AG09309 (cell line): ENCODE measurements at places on chromosomes 16 and 17.

DNA sequence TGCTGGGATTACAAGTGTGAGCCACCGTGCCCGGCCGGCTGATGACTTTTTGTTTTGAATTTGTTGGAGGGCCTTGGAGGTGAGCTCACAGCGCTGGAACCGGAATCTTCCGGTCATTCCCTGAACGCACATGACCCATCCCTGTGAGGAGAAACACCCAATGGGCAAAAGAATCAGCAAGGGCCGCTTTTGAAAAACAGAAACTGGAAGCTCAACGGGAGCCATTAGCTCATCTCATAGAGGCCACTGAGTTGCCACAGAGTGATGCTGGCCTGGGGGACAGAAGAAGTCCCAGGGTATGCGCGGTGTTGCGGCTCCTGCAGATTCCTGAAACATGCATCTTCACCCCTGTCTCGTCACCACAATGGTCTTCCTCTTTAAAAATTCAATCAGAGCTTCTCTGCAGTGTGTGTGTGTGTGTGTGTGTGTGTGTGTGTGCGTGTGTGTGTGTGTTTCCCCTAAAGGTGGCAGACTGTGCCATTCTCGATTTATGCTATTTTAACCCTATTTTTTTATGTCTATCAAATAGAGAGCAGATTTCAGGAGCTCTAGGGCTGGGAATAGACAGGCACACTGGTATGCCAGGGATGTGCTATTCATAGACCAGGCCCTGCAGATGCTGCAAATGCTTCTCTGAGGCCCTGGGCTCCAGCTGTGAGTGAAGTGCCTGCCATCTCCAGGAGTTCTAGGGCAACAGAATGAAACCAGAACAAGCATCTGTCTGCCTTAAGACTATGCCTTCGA is 68.3 kb downstream of the MARCHF10 start:
- DNase-seq, result peak; percentile 47

DNA sequence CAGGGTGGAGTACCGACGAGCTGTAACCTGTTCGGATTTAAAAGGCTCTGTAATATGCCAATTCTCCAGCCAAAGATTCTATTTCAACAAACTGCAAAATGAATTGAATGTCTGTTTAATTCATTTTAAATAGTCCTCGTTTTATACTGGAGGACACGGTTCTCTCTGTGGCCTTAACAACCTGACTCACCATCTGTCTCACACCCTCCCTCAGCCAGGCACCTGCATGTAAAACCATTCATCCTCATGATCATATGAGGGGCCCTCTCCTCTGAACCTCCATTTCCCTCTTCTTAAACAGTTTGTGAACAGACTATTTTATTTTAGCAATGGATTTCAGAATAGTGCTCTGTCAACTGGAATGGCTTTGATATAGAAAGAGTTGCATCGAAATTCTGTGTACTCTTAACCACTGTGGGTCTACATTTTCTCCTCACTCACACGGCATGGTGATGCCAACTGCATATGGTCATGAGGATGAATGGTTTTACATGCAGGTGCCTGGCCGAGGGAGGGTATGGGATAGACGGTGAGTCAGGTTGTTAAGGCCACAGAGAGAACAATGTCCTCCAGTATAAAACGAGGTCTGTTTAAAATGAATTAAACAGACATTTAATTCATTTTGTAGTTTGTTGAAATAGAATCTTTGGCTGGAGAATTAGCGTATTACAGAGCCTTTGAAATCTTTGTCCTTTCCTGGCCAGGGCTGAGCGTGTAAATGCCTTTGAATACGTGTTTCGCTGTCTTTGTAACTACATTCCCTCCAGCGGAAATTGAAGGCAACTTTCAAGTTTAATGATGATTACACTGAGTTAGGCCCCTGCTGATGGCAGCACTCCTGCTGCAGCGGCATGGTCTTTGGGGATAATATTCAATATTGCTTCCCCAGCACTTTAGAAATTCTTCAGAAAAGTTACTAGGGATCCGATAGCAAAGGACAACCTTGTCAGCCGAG is 329.6 kb downstream of the SNX29 start:
- no peak for DNase-seq

- no peak for DNase-seq
Measured at GRCh38 chr16:2428784-2429033, 538 bp upstream of the CCNF start.

DNA sequence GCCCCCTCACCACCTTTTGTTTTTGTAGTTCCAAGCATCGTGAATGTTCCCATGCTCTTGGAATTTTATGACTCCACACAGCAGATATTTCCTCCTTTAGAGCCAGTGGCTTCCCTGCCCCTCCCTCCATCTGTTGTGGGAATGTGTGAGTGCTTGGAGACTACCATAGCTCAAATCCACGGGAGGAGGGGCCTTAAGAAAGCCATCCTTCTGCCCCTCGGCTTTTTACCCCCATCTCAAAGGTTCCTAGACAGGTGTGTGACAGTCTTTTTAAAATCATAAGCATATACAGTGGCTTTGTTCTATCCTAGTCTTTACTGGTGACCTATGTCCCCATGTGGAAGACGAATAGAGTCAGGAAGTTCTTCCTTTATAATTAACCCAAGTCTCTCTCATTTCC is 47.2 kb downstream of the YPEL2 start:
- peak; percentile 42 for DNase-seq

DNA sequence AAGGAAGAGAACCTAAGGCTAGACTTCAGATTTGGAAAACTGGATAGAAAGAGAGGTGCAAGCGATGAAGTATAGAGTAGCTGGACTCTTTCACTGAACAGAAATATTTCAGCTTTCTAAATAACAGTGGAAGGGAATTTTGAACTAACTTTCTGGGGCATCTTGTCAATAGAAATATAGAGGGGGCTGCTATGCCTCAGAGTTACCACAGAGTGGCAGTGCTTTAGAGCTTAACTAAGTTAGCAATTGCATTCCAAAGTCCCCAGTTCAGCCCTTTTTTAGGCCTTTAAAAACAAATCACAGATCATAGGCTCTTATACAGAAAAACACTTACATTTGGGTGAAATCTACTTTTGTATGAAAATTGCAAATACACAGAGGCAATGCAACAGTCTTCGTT is 154.2 kb upstream of the CDH8 start:
- no peak for DNase-seq

- DNase-seq, result no peak
Measured at GRCh38 chr17:40945414-40945813, 8.0 kb upstream of the KRT23 start.

DNA sequence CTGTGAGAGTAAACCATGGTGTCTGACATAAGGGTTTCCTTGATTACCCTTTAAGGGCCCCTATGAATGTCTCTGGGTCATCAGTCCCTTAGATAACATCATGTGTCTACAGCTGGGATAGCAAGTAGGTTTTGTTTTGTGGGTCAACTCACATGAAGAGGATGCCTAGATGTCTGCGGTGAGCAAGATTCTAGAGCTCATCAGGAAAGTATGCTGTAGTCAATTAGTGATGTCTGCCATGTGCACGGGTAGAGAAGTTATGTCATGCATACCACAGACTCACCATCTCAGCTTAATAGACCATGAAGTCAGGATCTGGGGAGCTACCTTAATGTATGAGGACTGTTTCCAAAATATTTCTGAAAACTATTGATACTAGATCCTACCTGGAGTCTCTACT is 57.5 kb downstream of the CDH13 start:
- DNase-seq, result no peak

GRCh38 chr16:35391328-35391727 is 1931.9 kb downstream of the TP53TG3F start:
- peak; percentile 3 for DNase-seq

DNA sequence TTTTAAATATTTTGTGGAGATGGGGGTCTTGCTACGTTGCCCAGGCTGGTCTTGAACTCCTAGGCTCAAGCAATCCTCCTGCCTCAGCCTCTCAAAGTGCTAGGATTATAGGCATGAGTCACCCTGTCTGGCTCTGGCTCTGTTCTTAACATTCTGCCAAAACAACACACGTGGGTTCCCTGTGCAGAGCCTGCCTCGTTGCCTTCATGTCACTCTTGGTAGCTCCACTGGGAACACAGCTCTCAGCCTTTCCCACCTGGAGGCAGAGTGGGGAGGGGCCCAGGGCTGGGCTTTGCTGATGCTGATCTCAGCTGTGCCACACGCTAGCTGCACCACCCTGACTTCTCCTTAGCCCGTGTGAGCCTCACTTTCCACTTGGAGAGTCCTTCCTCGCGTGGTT is 19.3 kb downstream of the CRISPLD2 start:
- DNase-seq, result no peak

DNA sequence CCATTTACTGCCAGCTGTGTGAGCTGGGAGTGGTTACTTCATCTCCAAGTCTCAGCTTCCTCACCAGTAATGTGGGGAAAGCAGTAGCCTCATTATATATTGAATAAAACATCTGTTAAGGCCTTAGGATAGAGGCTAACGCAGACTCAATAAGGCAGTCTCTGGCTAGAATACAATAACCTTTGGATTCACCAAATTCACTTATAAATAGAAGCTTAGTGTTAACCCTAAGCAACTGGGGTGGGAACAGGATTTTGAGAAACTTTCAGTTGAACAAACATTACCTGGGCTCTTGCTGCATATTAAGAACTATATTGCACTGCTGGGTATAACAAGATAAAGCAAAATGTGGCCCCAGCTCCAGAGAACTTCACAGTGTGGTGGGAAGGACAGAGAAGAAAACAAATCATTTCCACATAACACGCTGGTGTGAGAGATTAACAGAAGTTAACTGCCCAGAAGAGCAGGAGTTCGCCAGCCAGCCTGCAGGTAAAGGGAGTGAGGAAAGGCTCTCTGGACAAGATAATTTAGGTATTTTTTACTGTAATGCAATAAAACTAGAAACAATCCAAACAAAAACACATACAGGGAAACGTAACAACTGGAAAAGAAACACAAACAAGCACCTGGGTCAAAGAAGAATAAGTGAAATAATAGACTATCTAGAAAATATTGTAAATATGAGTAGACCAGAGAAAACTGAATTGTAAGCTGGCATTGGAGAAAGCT is 57.0 kb downstream of the USP31 start:
- DNase-seq, result no peak

DNA sequence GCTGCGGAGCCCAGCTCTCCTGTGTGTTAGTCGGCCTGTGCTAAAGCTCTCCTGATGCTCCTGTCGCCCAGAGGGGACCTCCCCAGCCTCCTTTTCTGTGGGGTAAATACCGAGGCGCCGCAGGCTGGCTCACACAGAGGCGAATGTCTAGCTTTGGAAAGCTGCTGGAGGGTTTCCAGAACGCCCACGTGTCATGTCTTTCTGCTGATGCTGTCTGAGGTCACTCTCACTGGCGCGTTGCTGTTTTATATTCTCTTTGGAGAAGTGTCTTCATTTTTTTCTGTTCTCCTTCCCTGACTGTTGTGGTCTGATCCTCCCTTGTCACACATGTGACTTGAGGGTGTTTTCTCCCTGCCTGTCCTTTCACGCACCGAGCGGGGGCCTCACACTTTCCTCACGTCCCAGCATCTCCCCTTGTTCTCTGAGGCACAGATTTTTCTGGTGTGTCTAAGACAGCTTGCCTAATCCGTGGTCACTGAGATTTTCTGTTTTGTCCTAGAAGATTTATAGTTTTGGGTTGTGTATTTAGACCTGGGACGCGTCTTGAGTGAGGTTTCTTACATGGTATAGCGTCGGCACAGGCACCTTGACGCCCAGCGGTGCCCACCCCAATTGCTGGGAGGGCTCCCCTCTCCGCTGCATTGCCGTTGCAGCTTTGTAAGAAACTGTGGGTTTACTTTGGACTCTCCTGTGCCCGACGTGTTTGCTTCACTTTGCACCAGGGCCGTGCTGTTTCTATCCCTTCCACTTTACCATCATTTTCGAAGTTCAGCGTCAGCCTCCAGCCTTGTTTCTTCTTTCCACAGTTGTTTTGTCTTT is 92.1 kb upstream of the ZNF750 start:
- DNase-seq, result peak; percentile 59

DNA sequence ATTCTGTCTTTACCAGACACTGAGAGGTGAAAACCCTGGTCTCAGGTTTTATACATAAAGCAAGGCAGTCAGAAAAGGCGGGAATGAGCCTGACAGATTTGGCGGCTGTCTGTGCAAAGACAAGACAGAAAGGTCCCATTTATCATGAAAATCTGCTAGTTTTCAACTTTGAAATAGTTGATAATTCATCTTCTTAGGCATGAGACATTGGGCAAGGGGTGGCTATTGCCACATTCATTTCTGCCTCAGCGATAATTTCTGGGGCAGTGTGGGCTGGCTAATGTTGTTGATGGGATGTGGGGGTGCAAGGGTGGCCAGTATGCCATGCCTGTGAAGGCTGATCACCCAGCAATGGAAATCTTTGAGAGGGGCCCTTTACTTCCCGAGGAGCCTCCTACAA is 173.8 kb upstream of the RPH3AL start:
- no peak for DNase-seq

DNA sequence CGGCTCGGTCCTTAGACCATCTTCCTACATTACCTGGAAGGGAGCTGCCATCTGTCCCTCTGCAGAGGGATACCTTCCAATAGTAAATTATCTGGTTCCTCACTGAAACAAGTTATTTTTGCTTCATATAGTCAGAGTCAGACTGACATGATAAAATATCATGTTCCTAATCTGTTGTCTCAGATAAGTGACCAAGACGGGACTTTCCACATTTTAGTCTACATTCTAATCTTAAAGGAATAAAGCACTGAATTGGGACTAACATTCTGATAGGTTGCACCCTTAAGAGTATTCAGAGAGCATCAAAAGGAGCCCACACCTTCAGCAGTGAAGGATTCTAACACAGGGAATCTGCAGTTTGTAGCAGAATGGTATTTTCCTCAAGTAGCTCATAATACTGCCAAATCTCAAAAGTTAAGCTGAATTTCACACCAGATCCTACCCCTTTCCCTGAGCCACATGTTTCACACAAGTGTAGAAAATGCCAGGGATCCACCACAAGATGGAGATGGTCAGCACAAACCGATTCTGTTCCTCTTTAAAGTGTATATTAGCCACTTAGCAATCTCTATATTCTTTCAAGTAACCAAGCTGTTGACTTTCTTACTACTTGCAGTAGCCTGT is 13.4 kb downstream of the GINS2 start:
- no peak for DNase-seq

- no peak for DNase-seq
Measured at GRCh38 chr17:57701124-57701523, 44.0 kb downstream of the CCDC182 start.

DNA sequence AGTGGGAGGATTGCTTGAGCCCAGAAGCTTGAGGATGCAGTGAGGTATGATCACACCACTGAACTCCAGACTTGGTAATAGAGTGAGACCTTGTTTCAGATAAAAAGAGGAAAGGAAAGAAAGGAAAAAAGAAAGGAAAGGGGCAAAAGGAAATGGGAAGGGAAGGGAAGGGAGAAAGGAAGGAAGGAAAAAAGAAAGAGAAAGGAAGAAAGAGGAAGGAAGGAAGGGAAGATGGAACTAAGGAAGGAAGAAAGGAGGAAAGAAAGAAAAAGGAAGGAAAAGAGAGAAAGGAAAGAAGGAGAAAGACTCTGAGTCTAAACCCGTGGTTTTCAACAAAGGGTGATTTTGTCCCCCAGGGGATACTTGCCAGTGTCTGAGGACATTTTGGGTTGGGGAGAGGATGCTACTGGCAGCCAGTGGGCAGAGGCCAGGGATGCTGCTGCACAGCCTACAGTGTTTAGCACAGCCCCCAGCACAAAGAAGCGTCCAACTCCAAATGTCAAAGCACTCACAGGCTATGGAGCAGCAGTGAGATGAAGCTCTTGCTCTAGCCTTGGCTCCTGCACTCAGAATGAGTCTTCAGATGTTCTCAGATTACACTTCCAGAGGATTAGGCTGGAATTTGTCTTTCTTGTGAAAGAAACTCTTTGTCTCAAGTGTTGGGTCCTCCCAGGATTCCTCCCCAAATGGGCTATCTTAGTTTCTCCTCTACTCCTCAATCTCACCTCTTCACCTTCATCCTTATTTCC is 64.2 kb downstream of the BMERB1 start:
- no peak for DNase-seq

- DNase-seq, result no peak
Measured at GRCh38 chr17:82647593-82648164, 565 bp downstream of the WDR45B start.

- DNase-seq, result peak; percentile 52
Measured at GRCh38 chr17:15883617-15884111, 61.3 kb upstream of the ADORA2B start.
